ENCODE measurements at places on chromosomes 13 and 19.

DNA sequence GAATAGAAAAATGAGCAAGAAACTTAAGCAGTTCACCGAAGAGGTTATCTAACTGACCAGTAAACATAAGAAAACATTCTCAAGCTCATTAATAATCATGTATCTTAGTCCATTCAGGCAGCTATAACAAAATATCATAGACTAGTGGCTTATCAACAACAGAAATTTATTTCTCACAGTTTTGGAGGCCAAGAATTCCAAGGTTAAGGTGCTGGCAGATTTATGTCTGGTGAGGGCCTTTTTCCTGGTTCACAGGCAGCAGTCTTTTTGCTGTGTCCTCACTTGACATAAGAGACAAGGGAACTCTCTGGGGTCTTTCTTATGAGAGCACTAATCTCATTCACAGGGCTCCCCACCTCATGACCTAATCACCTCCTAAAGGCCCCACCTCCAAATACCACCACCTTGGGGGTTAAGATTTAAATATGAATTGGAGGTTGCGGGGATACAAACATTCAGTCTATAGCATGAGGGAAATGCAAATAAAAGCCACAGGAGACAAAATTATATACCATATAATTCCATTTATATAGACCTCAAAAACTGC, 123.6 kb downstream of the ZAR1L start:
- DNase-seq, result no peak

DNA sequence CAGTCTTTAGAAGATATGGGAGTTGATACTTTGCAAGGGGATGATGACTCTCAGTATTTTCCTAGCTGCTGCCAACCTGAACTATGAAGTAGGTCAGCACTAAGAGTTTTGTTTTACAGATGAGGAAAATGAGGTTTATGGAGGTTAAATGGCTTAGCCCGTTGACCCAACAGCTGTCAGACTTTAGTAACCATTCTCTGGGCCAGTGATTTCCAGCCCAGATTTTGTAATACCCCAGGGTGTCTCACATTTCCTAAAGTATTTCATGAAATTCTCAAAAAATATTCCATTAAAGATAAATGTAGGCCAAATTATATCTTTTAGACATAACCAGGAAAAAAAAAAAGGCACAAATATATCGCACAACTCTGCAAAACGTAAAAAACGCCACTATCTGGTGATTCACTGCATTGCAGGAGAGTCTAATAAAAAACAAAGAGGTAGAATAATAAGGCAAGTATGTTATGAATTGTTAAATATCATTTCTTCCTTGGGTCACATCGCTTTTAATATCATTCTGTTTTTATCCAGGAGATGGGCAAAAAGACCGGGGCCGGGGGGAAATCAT, 112.5 kb downstream of the DACH1 start:
- no peak for DNase-seq

DNA sequence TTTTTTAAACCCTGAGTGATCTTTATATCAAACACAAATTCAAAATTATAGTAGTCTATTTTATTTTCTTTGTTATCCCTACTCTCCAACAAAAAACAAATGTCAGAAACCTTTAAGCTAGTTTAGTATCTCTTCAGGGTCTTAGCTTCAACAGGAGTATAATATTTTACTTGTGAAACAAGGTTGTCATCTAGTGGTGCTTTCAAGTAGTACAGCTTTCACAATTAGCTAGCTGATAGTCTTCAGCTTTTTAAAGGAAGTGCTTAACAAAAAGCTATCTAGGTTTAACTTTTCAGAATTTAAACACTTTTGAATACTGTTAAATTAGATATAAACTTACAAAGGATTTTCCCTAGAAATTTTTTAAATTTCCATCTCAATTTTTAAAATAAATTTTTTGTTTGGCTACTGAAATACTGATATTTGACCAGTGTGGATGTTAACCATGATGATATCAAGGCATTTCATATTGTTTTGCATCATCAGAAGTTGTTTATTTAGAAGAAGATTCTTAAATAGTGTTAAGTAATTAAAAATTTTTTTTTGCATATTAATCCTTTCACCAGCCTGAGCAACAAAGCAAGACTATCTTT, 34.2 kb downstream of the TDRD3 start:
- no peak for DNase-seq

GRCh38 chr13:43026262-43026661, 2.9 kb downstream of the DNAJC15 start:
- no peak for DNase-seq

DNA sequence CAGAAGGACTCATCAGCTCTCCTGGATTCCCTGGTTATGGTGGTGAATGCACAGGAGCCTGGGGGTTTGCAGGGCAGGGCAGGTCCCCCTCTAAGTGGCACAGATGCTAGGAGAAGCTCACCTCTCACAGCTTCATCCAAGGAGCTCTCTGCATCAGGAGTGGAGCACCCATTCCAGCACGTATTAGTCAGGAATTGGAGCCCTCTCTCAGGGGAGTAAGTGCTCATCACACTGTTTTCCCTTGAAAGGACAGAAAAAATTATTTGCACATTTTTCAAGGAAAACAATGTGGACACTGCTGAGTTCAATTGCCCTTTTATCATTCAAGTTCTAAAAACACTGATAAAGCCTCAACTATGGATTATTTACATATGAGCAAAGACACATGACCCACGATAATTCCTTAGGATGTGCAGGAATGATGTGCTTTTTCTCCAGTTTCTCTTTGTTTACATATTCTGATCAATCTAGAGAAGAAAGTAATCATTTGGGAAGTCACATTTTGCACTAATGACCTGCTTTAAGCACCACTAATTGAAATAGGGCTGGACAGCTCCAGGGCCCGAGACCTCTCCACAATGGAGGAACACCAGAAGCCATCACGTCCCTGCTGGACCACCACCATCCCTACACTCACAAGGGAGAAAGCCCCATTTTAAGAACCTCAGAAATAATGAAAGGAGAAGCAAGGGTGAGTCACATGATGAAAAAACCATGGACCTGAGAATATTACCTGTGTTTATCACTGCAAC, 40.6 kb downstream of the SOHLH2 start:
- no peak for DNase-seq

DNA sequence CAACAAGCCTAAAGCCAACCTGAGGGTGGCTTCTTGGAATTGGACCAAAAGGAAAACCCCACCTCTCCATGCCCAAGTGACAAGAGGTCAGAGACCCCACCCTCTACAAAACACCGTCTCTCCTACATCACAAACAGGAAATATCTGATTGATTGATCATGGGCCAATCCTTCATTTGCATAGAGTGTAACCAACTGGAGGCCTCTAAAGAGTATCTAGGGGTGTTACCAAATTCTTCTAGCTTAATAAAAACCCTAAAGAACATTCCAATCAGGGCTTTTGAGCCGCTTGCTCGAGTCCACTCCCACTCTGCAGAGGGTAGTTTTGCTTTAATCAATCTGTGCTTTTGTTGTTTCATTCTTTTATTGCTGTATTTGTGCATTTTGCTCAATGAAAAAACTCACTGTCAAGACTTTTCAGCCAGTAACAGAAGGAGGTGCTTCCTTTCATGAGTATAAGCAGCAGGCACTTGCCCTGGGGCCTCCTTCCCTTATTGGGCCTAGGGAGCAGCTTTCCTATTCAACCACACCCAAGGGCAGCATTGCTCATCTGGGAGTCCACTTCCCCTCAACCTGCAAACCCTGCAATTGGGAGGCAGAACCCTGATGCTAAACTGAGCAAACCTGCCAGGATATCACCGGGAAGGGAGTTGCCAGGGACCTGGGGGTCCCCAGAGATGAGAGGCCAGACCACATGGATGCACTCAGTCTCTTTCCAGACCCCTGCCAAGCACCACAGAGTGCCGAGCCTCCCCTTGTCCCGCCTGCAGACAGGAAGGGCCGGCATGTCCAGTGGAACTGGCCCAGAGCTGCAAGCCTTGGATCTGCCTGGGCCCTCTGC, 154.3 kb upstream of the VSTM2B start:
- no peak for DNase-seq

GRCh38 chr19:10478476-10478875, 24.7 kb downstream of the KEAP1 start:
- DNase-seq, result no peak

DNA sequence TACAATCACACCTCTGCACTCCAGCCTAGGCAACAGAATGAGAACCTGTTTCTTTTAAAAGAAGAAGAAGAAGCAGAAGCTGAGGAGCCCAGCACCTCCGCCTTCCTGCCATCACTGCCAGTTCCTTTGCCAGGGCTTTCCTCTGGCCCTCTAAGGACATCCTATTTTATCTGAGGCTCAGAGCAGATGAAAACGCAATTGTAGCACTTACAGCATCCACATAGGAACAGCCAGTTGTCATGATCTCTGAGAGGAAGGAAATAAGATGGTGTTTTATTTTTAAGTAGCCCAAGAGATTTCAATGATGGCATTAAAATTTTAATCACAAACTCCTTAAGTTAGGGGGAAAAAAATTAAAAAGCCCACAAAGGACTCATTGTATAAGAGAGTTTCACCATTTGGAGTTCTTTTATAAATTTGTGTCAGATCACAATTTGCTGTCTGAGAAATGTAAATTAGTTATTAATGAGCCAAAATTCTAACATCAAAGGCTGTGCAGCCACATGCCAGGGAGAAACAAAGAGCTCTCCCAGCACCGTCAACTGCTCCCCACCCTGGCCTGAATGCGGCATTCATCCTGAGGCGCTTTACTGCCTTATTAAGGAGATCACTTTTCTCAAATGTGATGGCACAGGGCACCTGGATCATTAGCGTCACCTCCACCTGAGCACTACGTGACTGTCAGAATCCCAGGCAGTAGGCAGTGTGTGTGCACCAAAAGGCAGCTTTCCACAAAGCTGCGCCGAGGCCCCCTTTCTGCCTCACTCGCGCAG, 393.0 kb downstream of the FOXO1 start:
- no peak for DNase-seq

GRCh38 chr13:45385320-45385719, 32.9 kb downstream of the SLC25A30 start:
- DNase-seq, result no peak

DNA sequence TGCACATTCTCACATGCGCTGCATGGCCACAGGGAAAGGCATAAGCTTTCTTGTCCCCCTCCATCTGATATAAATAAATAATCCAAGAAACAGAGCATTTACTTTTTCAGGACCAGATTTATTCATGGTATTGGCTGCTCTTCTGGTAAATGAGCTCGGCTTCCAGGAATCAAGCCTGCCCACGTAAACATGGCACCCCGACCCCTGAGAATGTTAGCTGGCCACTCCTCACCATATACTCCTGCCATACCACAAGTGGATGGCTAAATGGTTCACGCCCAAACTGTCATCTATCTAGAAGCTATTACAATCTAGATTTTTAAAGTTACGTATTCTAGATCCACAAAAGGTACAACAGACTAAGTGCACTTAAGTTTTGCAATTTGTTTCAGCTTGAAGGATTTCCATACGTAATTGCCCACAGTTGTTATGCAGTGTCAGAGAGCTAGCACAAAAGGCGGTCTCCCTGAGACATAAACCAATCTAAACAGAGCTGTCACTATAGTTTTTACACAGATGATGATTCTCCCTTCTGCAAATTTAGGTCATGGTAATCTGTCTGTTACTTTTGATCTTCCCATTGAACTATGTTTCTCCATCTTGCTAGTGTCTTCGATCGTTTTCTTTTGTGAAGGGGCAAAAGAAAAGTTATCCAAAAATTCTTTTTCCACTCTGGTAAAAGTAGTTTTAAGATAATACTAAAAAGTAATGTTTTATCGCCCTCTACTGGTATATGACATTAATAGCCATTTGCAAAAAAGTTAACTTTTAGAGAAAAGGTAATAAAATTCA, 16.2 kb upstream of the FOXO1 start:
- no peak for DNase-seq

GRCh38 chr13:31361673-31362072, 161.9 kb downstream of the B3GLCT start:
- DNase-seq, result no peak

GRCh38 chr19:31597616-31598015, 248.4 kb upstream of the TSHZ3 start:
- no peak for DNase-seq

DNA sequence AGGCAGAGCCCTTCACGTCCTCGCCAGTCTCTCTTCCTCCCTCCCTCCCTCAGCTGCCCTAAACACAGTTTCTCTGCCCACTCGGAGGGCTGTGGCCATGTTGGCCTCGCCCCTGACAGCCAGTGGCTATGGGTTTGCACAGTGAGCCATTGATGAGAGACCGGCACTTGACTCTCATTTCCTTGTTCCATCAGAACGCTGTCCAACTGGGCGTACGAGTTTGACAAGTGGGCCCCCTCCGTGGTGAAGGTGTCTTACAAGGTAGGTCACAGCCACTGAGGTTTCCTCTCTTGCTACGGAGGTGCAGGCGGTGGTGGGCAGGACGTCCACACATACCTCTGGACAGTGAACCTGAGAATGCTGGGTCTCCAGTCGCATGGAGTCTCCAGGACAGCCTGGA, 57.9 kb downstream of the SMARCA4 start:
- no peak for DNase-seq

DNA sequence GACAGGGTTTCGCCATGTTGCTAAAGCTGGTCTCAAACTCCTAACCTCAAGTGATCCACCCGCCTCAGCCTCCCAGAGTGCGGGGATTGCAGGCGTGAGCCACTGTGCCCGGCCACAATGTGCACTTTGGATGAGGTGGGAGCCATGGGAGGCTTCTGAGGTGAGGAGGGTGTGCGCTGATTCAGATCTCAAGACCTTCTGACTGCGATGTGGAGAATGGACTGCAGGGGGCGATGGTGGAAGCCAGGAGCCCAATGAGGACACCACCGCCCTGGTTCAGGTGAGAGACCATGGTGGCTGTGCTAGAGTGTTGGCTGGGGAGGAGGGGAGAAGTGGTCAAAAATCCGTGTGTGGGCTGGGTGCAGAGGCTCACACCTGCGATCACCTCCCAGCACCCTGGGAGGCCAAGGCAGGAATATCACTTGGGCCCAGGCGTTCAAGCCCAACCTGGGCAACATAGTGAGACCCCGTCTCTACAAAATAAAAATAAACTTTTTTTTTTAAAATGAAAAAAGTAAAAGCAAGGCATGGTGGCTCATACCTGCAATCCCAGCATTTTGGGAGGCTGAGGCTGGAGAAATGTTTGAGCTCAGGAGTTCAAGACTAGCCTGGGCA, 5.6 kb downstream of the INAFM1 start:
- peak; percentile 34 for DNase-seq

DNA sequence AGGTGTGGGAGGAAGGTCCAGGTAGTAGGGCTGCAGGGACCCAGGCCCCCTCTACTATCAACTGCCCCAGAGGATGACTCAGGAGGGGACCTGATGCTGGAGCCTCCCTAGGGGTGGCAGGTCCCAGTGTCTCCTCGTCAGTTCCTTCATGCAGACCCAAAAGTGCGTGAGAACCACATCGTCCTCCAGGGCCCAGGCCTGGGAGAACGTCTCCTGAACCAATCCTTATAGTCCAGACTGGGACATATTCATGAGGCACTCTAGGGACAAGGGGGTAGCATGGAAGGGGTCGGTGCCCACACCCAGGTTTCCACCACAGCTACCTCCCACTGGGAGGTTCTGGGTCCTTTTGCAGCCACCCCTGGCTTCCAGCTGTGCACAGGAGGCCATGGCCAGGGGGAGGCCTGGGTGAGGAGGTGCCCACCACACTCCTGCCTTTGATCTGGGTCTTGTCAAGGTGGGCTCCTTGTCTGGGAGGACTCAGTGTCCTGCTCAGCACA, 38.0 kb upstream of the TPM4 start:
- DNase-seq, result no peak

- DNase-seq, result peak; percentile 96
Measured at GRCh38 chr19:13986348-13986904, 19.7 kb downstream of the RFX1 start.

Measured in activated T-helper 1 cell treated with anti-CD3 and anti-CD28 coated beads, Interleukin-2, amount 50 U/mL, for 16 hours (primary cell).